Muscle of back (tissue), 13 donors: ENCODE measurements at places on chromosomes 1 and 21.

- DNase-seq = peak; percentile 76
Observed at GRCh38 chr1:3598051-3598491, 13.2 kb downstream of the MEGF6 start.

GRCh38 chr1:233315718-233316301, 11.7 kb upstream of the MAP3K21 start:
- no peak for DNase-seq

DNA sequence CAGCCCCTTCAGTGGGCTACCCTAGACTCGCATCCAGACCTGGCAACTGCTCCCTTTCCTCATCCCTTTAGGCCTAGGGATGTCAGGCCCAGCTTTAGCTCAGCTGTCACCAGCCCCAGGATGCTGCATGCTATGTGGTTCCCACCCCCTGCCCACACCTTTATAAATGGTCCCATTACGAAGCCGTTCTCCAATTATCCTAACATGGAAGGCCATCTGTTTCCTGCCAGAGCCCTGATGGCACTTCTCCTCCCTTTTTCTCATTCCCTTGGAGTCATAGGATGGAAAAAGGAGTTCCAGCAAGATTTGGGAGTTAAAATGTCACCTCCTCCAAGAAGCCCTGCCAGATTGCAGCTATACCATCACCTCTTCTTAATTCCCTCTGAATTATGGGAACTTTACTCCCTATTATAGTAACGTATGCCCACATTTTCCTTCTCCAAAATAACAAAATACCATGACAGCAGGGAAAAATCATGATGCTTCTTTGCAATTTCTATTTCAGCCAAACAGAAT, 205.0 kb upstream of the GRIK3 start:
- no peak for DNase-seq

GRCh38 chr21:46083791-46084561, 13.9 kb upstream of the COL6A2 start:
- DNase-seq = no peak

- DNase-seq = no peak
Observed at GRCh38 chr1:233459470-233459945, 132.0 kb downstream of the MAP3K21 start.

DNA sequence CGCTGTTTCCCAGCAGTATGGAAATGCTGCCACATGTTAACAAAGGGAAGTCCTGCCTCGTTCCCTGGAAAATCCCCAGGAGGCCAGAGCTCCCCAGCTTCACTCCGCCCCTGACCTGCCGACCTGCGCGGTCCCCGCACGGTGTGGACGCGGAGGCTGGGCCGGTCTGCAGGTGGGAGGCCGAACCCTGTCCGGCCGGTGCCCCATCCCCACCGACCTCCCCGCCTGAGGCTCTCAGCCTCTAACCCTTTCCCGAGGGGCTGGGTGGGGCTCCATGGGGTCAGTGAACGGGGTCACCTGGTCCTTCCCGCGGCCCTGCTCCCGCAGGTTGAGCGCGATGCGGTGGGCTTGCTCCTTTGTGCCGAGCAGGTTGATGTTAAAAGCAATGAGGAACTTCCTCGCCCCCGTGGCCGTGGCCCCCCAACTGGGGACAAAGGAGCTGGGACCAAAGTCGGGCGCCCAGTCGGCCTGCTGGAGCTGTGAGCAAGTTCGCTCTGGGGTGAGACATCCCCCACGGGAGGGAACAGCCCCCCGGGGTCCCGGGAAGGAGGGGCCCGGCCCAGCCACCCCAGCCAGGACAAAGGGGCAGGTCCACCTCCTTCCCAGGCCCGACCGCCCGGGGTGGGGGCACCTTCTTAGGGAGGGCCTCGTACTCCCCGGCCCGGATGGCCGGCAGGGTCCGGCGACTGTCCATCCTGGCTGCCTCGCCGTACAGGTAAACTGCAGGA, 4.0 kb downstream of the FTCD start:
- no peak for DNase-seq

DNA sequence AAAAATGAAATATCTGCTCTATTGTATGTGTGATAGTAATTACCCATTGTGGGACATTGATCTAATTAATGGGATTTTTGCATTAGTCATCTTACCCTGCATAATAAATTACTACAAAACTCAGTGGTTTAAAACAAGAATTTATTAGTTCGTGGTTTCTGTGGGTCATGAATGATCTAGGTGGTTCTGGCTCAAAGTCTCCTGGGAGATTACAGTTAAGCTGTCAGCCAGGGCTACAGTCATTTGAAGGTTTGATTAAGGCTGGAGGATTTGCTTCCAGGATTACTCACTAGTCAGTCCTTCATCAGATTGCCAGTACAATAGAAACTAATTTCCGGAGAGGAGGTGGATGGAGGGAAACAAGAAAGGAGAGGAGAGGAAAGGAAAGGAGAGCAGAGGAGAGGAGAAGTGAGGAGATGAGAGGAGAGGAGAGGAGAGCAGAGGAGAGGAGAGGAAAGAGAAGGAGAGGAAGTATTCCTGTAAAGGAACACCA, 60.4 kb upstream of the TNFSF4 start:
- DNase-seq = peak; percentile 75

GRCh38 chr21:28832013-28832714, 160.5 kb downstream of the LTN1 start:
- no peak for DNase-seq

DNA sequence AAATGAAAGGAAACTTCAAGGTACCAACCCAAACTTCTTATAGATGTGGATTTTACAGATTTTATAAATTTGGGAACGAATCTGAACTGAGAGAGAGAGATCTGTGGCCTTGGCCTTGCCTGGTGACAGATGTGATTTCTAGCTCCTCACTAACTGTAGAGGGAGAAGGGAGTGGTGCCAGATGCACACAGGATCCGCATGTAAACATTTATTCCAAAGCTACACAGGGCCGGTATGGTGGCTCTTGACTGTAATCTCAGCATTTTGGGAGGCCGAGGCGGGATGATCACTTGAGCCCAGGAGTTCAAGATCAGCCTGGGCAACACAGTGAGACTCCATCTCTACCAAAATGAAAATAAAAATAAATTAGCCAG, 77.1 kb downstream of the PGBD5 start:
- DNase-seq = no peak

GRCh38 chr1:6927626-6928025, 142.4 kb downstream of the CAMTA1 start:
- no peak for DNase-seq

- no peak for DNase-seq
Observed at GRCh38 chr1:116769994-116770393, 15.8 kb downstream of the CD2 start.

DNA sequence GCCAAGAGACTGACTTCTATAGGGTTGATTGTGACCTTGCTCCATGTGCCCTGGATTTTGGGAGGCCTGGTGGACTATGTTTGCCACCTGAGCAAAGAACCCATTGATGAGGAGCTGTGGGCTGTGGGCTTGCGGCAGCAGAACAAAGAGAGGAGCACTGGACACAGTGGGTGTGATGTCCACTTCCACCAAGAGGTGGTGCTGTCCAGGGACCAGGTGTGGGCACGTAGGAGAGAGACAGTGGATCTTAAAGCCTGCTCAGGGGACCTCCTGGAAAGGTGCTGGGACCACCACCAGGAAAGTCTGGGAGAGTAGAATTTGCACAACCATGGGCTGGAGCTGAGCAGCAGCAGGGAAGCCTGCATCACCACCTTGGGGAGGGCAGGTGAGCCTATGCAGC, 106.7 kb upstream of the ETS2 start:
- no peak for DNase-seq

DNA sequence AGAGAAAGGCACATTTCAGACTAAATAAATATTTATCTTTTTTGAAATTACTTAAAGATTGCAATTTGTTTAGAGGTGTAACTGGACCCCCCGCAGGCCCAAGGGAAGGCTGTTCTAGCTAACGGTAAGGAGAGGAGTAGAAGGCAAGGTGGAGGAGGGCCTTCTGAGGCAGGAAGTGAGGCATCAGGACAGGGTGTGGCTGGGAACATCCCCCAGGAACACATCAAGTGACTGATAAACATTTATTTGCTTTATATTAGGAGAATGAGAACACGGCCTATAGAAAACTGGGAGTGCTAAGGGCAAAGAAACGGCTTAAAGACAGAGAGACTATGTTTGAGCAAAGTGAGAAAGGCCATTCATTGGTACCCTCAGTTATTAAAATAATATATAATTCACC, 23.2 kb downstream of the HIVEP3 start:
- no peak for DNase-seq
